ENCODE measurements at places on chromosomes 3 and 15. TPM values are rescaled to one million over a fixed set of nuclear protein-coding genes. Genes with fewer than 3 reads are reported as not detected.

GRCh38 chr3:87674397-87675161 lies 384.2 kb downstream of the CGGBP1 start:
- DNase-seq, result no peak

DNA sequence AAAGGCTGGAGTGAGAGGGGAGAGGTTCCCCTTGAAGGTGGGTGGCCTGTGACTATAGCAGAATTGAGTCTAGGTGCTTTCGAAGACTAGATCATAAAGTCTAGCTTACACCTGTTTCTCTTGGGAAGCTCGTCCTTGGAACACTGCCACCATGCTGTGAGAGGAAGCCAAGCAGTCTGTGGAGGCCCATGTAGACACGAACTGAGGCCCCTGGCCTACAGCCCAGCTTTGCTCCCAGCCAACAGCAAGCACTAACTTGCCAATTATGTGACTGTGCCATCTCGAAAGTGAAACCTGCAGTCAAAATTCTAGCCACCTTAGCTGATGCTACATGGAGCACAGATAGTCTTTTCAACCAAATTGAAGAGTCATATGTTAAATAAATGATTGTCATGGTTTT lies 190.5 kb upstream of the NECTIN3 start:
- no peak for DNase-seq

GRCh38 chr15:25504307-25504706 lies 65.5 kb upstream of the UBE3A start:
- no peak for DNase-seq

HOMER2 gene
- total RNA-seq, result 3.4 TPM

DNA sequence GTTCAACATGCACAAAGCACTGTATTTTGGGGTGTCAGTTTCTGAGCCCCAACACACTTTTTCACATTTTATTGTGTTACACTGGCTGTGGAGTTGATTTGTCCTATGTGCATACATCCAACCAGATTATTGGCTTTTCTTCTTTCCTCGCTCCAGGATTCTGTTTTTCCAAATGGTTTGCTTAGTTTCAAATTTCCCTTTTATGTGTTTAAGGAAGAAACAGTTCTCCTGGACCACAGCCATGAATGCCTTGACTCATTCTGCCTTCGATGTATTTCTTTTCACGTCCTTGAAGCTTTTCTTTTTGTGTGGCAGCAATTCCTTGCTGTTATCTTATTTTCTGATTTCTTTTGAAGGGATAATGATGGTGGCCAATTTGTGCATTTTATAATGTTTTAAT lies 53.8 kb downstream of the CACNA2D3 start:
- no peak for DNase-seq

GRCh38 chr15:69125236-69125635 lies 35.2 kb upstream of the GLCE start:
- DNase-seq, result no peak

DNA sequence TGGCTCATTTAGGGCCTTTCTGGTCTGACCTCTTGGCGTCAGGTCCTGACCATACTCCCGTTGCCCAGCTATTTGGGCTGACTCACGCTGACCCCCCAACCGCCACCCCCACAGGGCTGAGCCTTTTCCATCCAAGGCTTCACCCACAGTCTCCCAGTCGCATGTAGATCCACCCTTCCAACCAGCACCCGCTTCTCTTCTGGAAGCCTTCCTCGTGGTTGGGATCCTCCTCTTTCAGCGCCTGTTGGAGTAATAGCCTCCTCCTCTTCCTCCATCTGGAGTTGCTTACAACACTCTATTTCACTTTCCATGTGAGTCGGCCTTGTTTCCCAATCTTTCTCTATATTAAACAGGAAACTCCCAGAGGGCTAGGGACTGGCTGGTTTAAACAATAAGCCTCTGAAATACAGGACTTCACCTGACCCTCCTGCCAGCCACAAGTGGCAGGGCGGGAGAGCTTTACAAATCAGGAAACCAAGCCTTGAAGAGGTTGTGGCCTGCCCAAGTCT lies 2.1 kb upstream of the ALAS1 start:
- DNase-seq, result no peak

C3orf22 gene
- not detected for total RNA-seq

EEFSEC gene
- 17.5 TPM for total RNA-seq

DNA sequence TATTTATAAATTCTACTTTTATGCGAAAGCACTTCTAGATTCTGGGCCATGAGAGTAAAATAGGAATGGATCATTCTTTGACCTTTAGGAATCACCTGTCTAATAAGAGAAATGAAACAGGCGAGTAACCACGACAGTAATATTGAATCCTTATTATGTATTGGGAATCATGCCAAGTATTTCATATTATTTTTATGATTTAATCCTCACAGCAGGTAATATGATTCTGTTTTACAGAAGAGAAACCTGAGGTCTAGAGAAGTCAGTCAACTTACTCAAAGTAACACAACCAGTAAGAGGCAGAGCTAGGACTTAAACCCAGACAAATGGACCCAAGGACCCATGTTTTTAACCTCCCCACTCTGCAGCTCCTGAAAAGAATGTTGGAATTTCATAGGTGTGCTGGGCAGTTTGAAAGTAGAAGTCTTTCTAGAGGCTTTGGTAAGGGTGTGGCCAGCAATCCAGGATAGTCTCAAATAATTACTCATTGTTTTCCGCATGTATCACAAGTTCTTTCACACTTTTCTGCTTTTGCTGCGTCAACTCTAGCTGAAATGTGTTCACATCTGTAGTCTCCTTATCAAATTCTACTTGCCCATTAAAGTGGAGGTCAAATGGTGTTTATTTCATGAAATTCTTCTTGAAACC lies 181.7 kb downstream of the TPRG1 start:
- no peak for DNase-seq

TEX55 gene
- total RNA-seq, result not detected

Measured in CD4-positive, CD25-positive, alpha-beta regulatory T cell (primary cell).